ENCODE measurements at places on chromosomes 6 and 20.

DNA sequence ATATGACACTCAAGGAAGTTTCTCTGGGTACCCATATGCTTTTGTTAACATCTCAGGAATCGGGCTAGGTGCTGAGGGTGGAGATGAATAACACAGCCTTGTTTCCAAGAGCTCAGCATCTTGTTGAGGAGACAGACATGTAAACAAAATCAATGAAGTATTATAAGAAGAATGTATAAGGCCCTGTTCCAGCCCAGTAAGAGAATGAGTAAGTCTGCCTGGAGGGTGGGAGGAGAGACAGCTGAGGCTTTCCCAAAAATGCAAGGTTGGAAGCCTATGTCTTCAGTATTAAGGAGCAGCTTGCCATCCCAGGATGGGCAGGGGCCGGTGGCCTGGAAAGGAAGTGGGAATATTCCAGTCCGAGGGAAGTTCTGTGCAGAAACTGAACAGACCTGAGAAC is 615.3 kb upstream of the BTBD3 start:
- no peak for DNase-seq

DNA sequence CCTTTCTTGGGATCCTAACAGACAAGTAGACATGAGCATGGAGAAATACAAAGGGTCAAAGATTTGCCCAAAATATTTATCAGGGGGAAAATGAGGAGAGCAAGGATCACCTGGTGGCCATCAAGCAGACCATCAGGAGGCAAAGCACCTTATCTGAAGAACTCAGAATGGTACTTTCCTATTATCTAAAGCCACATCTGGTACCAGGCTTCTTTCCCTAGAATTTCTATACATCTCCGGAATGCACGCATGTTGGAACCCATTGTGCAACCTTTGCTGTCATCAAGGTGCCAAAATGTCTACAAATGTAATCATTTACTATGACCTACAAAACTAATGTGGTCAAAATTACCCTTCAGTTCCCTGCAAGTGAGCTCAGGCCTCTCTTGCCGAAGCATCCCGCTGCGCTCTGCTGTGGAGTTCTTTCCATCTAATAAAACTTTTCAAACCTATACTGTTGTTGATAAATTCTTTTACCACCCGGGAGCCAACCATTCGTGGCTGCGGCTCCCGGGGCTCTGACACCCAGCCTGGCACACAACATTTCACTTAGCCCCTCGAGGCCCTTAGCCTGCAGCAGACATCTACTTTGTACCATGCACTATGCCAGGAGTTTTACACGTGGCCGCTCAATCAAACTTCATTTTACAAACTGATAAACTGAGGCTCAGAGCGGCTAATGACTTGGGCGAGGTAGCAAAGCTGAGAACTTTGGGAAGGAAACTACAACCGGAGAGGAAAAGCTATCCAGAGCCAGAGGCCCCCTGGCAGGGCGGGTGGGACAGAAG is 3.8 kb upstream of the CPXM1 start:
- DNase-seq = no peak

GRCh38 chr6:34374069-34374468 is 18.4 kb downstream of the NUDT3 start:
- no peak for DNase-seq

DNA sequence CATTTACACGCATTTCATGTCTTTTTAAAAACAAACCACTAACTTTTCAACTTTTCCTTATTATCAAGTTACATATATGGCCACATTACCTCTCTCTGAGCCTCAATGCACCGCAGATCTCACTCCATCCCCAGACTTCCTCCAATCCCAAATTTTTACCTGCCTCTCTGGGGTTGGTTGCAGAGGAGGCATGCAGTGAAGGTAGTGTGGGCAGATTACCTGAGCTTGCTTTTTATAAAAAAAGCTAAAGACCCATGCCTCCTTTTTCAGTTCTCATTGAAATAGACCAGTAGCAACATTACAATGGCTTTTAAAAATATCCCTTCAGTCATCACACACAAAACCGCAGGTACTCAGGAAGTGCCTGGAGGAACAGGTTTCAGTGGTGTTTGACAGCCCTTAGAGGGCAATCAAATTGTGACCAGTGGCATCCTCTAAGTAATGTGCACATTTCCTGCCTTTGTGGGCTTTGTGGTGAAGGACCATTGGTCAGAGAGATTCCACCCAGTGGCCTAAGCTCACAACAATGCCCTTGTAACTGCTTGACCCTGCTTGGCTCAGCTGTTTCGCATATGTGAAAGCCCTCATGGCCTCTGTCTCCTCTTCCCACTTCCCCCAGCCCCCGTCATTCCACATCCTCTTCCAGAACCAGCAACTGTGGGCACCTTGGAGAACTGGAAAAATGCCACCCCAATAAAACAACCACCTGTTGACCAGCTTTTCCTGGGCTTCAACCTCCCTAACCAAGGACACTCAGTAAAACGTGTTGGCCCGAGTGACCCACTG is 30.2 kb upstream of the IL17A start:
- no peak for DNase-seq

GRCh38 chr6:11043961-11044711 is at the start of gene ELOVL2:
Gene ELOVL2, minus strand, starts transcription at chr6:11044305. Its CDS starts 75 bp downstream, at chr6:11044230.
- DNase-seq = no peak

DNA sequence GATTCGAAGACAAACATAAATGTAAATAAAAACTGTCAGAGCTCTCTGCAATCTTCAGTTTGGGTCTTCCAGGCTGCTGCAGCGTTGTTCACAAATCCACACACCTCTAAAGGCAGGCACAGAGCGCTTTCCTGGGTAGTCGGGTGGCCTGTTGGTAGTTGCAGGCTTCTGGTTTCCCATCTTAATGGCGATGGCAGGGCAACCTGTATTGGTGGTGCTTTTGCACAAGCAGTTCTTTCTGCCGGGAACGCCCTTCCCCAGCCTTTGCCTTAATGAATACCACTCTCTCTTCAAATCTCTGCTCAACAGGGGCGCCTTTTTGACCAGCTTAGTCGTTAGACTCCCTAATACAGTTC is 723 bp upstream of the IFT52 start:
- DNase-seq = peak; percentile 77

GRCh38 chr6:94956910-94957309 is 620.4 kb upstream of the MANEA start:
- DNase-seq = no peak

- DNase-seq = no peak
Measured at GRCh38 chr20:34074101-34074760, 37.8 kb downstream of the EIF2S2 start.
